ENCODE measurements at places on chromosomes 5 and 9. TPM values are rescaled to one million over a fixed set of nuclear protein-coding genes. Genes with fewer than 3 reads are reported as not detected.

Gene GNAQ
- 64.9 TPM for total RNA-seq

Gene IL4
- not detected for total RNA-seq

Gene PCDHGA9
- 1.8 TPM for total RNA-seq

Gene ABO
- total RNA-seq: 10.3 TPM

Gene TMEM252
- not detected for total RNA-seq

Gene GABRG2
- 0.81 TPM for total RNA-seq

Gene CRB2
- 7.1 TPM for total RNA-seq

Gene SEC16A
- total RNA-seq: 76.1 TPM

Gene GFI1B
- total RNA-seq: not detected

Gene SPZ1
- not detected for total RNA-seq

Gene PKD2L2
- total RNA-seq: not detected

Gene AIF1L
- 71.1 TPM for total RNA-seq

Gene ANKRA2
- total RNA-seq: 27.3 TPM

Gene FCN2
- total RNA-seq: not detected

Gene NUDT2
- 21.1 TPM for total RNA-seq

Gene NAIF1
- total RNA-seq: 9.6 TPM

Gene GGTA1
- not detected for total RNA-seq

Gene SOHLH1
- total RNA-seq: not detected

Gene FTMT
- not detected for total RNA-seq

Gene TLX3
- not detected for total RNA-seq

Gene TXNDC8
- not detected for total RNA-seq

Gene PHF2
- total RNA-seq: 37.1 TPM

Gene PDCD1LG2
- not detected for total RNA-seq

Gene MARCHF11
- not detected for total RNA-seq

Gene C9orf153
- 0.69 TPM for total RNA-seq

Gene NR4A3
- 1.4 TPM for total RNA-seq

Gene IL9
- not detected for total RNA-seq

Gene EQTN
- total RNA-seq: 1.1 TPM

Gene PDE4D
- total RNA-seq: 12.0 TPM

Gene CDC20B
- not detected for total RNA-seq

Data from progenitor cell of endocrine pancreas (in vitro differentiated cells).